ENCODE measurements at places on chromosomes 12 and 14. TPM values are rescaled to one million over a fixed set of nuclear protein-coding genes. Genes with fewer than 3 reads are reported as not detected.

Gene ACOT4
- not detected for total RNA-seq

Gene DTX3
- 49.6 TPM for total RNA-seq

Gene KLHL33
- not detected for total RNA-seq

Gene ACRBP
- 2.2 TPM for total RNA-seq

Gene MGAT2
- 20.0 TPM for total RNA-seq

DNA sequence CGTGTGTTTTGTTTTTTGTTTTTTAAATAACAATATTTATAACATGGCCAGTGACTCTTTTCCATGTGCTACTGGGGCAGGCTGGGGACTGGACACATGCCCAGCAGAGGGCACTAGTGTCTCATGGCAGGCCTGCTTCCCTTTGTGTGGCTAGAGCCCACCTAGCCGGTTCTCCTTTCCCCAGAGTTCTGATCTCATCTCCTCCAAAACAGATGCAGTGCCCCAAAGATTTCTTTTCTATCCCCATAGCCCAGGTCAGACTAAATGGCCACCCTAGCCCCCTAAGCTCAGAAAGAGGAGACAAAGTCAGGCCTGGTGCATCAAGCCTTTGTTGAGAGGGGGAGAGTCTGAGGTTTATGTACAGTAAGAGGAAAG is 21.2 kb downstream of the PRPF40B start:
- no peak overlapping the region for H3K4me3 ChIP-seq
- DNase-seq, result peak; percentile 79
- peaks cover 35% of the 10 kb centered on the region for H3K4me1 ChIP-seq

GRCh38 chr12:23941780-23942179 is 7.7 kb downstream of the SOX5 start:
- no peaks in the 10 kb centered on the region for H3K4me1 ChIP-seq
- H3K36me3 ChIP-seq, result no peaks in the 10 kb centered on the region
- no peaks in the 10 kb centered on the region for H3K27me3 ChIP-seq
- DNase-seq, result no peak
- H3K27ac ChIP-seq, result no peak overlapping the region
- no peak overlapping the region for H3K4me3 ChIP-seq

DNA sequence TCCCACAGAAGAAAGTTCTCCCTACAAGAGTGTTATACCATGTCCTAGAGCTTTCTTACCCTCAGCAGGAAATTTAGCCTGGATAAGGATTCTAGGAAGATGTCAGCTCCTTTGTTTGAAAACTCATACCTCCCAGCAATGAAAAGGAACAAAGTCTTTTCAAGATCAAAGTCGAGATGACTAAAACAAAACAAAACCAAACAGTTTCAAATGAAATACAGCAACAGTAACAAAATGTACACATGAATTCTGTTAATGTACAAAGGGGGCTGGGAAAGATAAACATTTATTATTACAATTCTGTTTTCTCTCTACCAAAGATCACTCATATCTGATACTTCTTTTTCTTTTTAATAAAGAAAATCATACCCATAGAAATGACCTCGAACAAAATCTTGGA is 36.8 kb downstream of the SPX start:
- no peaks in the 10 kb centered on the region for H3K36me3 ChIP-seq
- H3K4me3 ChIP-seq, result no peak overlapping the region
- no peaks in the 10 kb centered on the region for H3K4me1 ChIP-seq
- no peak for DNase-seq

GRCh38 chr12:122943196-122943595 is 23.1 kb downstream of the ABCB9 start:
- no peak overlapping the region for H3K4me3 ChIP-seq
- DNase-seq, result no peak
- no peaks in the 10 kb centered on the region for H3K27me3 ChIP-seq
- no peaks in the 10 kb centered on the region for H3K36me3 ChIP-seq
- peaks cover 33% of the 10 kb centered on the region for H3K4me1 ChIP-seq
- H3K27ac ChIP-seq, result peak overlapping the region; percentile 56

GRCh38 chr12:116319233-116319897 is 41.9 kb upstream of the MED13L start:
- H3K36me3 ChIP-seq, result no peaks in the 10 kb centered on the region
- H3K27ac ChIP-seq, result no peak overlapping the region
- H3K4me3 ChIP-seq, result no peak overlapping the region
- no peak for DNase-seq

GRCh38 chr14:100580316-100581227 is 6.6 kb downstream of the BEGAIN start:
- DNase-seq, result no peak
- H3K4me3 ChIP-seq, result no peak overlapping the region
- H3K27me3 ChIP-seq, result no peaks in the 10 kb centered on the region
- no peak overlapping the region for H3K27ac ChIP-seq

DNA sequence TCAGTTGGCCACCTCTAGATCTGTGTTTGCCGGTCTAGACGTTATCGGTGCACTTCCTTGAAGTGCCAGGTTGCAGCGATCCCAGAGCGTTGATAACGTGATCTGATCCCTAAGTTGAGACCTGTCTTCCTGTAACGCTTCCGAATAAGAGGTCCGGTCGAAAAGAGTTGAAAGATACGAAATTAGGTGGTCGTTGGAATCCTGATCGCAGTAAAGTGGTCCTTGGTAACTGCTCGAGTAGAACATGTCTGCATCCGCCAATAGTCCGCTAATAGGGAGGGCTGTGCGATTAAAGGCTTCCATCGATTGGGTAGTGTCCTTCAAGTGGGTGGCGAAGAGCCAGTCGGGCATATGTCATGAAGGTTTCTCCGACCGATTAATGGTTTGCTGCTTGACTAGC is 2.7 kb downstream of the SRSF5 start:
- no peaks in the 10 kb centered on the region for H3K27me3 ChIP-seq
- H3K36me3 ChIP-seq, result peaks cover 67% of the 10 kb centered on the region
- DNase-seq, result no peak
- H3K4me1 ChIP-seq, result peaks cover 65% of the 10 kb centered on the region
- no peak overlapping the region for H3K27ac ChIP-seq
- H3K4me3 ChIP-seq, result no peak overlapping the region

- H3K4me3 ChIP-seq, result no peak overlapping the region
- peaks cover 6% of the 10 kb centered on the region for H3K4me1 ChIP-seq
- H3K36me3 ChIP-seq, result peaks cover 9% of the 10 kb centered on the region
- H3K27ac ChIP-seq, result no peak overlapping the region
- no peaks in the 10 kb centered on the region for H3K27me3 ChIP-seq
Observed at GRCh38 chr12:124437617-124438436, 129.6 kb downstream of the NCOR2 start.

All from stomach (tissue), 19 donors.